T1000 (cell line): ENCODE measurements at places on chromosomes 1 and 21.

DNA sequence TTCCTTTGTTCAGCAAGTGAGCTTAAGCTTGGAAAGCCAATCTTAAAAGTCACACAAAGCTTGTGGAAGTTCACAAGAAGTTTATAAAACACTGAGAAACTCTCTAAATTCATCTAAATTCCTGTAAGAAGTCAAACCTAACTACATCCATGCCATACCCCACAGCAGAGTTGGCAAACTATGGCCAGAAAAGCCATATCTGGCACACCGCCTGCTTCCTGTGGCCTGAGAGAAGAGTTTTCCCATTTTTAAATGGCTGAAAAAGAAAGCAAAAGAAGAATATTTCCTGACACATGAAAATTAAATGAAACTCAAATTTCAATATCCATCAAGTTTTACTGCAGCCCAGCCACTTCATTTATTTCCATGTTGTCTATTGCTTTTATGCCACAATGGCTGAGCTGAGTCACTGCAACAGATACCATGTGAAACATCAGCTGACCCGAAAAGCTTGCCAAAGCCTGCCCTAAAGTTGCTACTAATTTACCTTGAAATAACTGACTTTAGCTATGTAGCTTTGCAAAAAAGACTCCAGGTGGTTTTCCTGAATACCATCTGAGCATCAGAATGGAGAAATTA lies 237.1 kb downstream of the SLC45A1 start:
- no peak for DNase-seq

- no peak for DNase-seq
These were observed 625 bp upstream of the DARS2 start for GRCh38 chr1:173823781-173824314.

- no peak for DNase-seq
These were observed 67.7 kb downstream of the BCAR3 start for GRCh38 chr1:93613898-93614297.

- no peak for DNase-seq
These were observed 635.9 kb downstream of the MATN1 start for GRCh38 chr1:30087465-30087864.

DNA sequence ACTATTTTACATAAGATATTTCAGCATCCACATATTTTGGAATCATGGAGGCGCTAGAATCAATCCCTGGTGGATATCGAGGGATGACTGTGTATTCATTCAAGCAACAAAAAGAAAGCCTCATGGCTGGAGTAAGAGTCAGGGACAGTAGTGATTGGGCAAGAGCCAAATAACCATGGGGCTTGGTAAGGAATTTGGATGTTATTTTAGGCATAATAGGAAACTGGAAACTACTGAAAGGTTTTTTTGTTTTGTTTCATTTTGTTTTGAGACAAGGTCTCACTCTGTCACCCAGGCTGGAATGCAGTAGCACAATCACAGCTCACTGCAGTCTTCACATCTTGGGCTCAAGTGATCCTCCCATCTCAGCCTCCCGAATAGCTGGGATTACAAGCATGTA lies 33.8 kb upstream of the EYA3 start:
- DNase-seq: no peak

DNA sequence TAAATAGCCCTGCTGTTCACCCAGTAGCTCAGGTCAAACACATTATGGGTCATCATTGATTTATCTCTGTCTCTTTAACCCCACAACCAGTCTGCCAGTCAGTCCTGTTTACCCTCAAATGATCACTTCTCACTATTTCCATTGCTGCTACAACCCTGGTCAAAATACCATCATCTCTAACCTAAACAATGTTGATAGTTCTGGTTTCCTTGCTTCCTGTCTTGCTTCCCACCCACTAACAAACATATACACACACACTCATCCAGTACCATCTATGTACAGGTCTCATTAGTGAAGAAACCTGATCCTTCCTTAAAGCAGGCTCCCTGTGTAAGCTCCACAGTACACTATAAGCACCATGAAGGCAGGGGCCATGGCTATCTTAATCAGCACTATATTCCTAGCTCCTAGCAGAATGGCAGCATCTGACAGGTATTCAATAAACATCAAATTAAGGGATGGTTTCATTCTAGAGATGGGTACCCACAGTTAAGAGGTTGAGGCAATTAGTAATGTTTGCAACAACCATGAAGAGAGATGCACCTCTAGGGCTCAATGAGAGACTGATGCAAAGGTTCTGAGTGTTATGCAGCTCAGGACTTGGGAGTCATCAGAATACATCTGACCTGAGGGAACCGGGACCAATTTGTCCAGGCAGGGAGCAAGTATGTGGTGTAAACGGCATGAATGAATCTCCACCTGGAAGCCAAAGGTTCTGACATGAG lies 10.0 kb upstream of the TGFBR3 start:
- no peak for DNase-seq

DNA sequence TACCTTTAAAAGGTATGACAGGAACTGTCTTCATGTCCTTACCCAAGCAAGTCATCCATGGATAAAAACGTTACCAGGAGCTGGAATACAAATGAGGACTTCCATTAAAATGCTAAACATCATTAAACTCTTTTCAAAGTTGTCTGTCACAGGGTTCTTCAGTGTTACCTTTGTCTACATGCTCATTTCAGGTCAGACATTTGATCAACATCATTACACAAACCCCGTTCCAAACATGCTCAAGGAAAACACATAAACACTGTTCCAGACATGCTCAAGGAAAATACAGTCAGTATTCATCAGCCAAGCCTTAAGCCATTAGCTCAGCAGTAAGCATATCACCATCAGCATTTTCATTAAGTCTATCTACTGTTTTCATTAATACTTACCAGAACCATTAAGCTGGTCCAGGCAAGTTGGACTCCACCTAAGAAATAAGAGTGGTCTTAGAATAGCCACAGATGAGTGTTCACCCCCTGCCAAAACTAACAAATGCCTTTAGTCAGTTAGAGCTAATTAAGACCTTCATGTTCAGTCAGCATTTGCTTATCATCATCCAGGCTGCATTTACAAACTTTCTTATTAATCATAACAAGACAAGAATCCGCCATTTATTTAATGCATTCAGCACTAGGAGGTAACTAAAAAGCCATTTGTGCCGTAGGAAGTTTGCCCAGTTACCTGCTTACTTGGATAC lies 2.2 kb downstream of the GAS5 start:
- no peak for DNase-seq

DNA sequence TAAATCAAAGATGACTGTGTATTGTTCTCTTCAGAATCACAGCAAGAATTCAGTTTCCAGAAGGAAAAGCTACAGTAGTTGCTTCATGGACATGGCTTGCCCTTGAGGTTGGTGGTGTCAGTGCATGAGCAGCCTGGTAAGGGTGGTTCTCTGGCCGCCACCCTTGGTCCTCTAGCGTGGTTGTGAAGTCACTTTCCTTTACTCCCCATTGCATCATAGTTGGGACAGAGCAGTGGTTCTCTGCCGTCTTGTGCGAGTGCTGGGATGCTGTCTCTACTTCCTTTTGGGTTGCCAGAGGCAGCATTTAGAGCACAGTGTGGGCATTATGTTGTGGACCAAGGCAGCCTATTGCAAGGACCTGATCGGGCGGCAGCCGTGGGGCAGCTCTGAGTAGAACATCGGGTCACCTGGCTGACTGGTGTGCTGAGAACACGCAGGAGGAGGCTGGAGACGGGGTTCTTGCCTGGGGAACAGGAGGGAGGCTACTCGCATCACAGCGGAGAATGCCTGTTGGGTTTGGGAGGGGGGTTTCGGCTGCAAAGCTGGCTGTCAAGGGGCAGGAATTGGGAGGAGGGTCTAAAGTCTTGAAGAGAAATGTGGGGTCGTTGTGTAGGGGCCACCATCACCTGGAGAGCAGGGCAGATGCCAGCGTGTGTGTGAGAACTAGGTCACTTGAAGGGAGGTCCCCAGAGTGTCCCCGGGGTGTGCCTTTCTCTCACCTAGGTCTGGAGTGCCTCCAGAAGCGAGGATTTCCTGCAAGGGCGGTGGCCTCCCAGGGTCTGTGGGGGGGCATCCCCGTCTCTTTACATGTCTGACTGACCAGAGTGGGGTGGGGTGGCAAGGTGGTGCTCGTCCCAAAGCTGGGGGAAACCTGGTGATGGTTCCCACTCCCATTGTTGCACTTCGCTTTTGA lies 6.3 kb downstream of the ARF1 start:
- DNase-seq: no peak

DNA sequence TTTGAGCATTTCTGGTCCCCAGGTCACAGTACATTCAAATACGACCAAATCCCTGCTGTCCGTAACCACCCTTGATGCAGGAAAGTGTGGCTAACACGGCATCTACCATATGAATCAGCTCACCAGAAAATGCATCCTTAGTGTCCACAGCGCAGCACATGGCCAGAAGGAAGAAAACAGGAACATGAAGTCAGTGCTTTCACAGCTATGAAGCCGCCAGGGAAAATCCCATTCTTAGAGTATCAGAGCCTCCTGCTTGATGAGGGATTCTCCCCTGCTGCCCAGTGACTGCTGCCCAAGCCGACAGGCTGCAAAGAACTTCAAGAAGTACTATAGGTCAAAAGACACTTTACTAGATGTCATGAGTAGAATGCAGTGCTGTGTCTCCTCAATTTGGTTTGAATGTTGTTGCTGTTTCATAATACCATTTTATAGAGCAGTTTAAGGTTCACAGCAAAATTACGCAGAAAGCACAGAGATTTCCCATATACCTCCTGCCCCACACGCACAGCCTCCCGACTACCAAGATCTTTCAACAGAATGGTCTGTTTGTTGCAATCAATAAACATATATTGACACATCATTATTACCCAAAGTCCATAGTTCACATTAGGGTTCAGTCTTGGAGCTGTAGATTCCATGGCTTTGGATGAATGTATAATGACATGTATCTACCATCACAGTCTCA lies 14.5 kb downstream of the TIAM1 start:
- DNase-seq: no peak

- DNase-seq: no peak
These were observed 51.8 kb upstream of the FAM89A start for GRCh38 chr1:231091831-231092301.

DNA sequence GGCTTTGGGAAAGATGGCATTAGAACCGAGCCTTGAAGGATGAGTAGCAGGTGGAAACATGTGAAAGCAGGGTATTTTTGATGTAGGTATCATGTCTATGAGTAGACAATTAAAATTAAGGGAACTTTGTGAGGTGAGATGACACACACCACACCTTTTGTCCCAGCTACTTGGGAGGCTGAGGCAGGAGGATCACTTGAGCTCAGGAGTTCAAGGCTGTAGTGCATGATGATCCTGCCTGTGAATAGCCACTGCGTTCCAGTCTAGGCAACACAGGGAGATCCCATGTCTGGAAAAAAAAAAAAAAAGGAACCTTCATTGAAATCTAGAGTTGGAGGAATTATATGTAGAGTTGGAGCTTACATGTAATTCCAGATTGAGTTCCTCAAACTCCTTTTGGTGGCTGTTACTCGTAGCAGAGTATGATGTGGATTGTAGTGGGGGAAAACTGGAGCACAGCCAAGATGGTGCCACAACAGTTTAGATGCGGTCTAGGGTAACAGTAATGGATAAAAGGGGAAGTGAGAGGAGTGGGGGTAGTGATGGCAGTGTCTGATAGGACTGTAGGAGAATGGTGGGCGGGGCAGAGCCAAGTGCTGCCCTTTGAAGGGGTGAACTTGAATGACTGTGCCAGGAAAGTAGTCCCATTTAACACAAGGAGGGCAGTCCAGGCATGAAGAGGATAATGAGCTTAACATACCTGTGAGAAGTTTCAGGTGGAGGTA lies 17.4 kb downstream of the AK4 start:
- DNase-seq: no peak

DNA sequence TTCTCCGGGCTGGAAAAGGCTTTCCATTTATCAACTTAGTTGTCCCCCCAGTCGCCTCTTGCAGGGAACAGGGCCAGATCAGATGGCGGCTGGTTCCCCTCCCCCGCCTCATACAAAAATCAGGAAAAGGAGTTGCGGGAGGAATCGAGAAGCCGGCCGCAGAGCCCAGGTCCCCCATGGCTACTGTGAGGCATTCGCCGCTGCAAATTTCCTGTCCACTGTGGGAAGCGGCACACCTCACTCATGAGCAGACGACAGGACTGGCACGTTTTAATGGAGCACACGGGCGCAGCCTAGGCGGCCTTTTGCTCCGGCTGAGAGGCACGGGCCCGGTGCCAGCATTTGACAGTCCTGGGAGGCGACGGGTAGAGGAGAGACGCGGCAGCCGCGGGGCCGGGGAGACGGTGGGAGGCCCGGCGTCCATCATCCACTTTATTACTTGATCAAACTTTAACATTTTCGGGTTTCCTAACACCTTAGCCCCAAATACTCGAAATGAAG lies 1.1 kb downstream of the GNG4 start:
- no peak for DNase-seq

DNA sequence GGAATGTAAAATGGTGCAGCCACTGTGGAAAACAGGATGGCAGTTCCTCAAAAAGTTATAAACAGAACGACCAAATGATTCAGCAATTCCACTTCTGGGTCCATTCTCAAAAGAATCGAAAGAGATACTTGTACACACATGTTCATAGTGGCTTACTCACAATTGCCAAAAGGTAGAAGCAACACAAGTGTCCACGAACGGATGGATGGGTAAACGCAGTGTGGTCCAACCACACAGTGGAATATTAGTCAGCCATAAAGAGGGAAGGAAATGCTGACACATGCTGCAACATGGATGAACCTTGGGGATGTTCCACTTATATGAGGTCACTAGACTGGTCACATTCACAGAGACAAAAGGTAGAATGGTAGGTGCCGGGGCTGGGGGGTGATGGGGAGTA lies 5.3 kb downstream of the KRTAP10-1 start:
- DNase-seq: no peak

DNA sequence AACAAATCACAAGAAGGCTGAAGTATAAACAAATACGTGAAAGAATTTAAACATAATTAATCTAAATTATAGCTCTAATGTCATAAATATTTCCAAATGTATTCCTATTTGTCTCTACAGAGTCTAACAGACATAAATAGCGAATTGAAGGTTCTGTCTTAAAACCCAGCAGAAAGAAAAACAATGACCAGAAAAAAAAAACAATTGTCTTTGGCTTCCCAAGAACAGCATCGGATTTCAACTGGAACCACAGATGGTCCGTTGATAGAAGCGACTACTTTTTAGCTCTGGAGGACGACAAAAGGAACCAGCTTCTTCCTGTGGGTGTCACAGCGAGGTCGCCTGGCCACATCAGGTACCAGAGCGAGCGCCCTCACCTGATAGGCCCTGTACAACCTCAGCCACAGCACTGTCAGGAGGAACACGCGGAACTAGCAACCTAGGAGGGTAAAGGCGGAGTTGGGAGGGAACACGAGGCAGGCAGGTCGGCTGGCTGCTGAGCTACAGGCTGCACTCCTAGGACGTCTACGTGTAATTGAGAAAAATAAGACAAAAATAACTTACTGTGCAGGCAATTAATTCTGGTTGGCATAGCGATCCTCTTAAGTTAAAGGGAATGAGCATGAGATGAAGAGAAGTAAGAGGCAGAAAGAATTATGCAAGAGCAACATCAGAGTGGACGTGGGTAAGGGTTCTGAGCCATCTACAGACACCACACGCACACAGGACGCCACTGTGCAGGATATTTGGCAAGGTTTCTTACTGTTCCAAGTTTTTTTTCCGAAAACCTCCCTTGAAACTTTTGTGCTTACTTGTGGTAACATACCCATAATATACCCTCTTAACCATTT lies 16.7 kb upstream of the PRDM15 start:
- DNase-seq: no peak

GRCh38 chr1:197914510-197914909 lies 2.7 kb upstream of the LHX9 start:
- no peak for DNase-seq

GRCh38 chr1:117612517-117613248 lies 6.8 kb downstream of the TENT5C start:
- DNase-seq: peak; percentile 10
